ENCODE measurements at places on chromosomes 13 and 19. TPM values are rescaled to one million over a fixed set of nuclear protein-coding genes. Genes with fewer than 3 reads are reported as not detected.

GRCh38 chr13:100068133-100068931 is 20.6 kb upstream of the PCCA start:
- no peak for DNase-seq

- no peak for DNase-seq
Measured at GRCh38 chr19:10828981-10829821, 6.8 kb downstream of the TMED1 start.

DNA sequence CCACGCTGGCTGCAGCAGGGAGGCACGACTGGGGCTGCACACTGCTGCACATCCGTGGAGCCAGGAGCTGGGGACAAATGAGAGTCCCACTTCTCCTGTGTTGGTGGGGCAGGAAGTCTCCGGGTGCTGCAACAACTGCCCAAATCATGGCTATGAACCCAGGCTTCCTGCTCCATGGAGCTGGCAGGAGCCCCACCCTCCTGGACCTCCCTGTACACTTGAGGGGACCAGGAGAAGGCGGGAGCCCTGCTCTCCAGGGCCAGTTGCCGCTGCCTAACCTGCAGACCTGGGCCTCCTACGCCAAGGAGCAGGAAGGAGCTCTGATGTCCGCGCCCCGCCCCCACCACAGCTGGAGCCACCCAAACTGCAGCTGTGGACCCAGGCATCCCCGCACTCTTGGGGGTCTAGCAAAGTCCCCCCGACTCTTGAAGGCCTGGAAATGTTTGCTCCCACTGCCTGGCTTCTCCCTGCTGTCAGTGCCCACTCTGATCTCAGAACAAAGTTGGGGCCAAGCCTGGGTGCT is 752.1 kb upstream of the PCDH20 start:
- DNase-seq, result no peak

GRCh38 chr19:6516018-6516658 is 14.0 kb upstream of the TUBB4A start:
- peak; percentile 44 for DNase-seq

- DNase-seq, result no peak
Measured at GRCh38 chr13:90968166-90968904, 379.2 kb upstream of the MIR17HG start.

KLK11 gene
- not detected for total RNA-seq

TMEM38A gene
- 0.27 TPM for total RNA-seq

All from activated T-cell treated with anti-CD3 and anti-CD28 coated beads, Interleukin-2, amount 50 U/mL, for 4 hours (primary cell).